ENCODE measurements at places on chromosomes 5 and 9.

DNA sequence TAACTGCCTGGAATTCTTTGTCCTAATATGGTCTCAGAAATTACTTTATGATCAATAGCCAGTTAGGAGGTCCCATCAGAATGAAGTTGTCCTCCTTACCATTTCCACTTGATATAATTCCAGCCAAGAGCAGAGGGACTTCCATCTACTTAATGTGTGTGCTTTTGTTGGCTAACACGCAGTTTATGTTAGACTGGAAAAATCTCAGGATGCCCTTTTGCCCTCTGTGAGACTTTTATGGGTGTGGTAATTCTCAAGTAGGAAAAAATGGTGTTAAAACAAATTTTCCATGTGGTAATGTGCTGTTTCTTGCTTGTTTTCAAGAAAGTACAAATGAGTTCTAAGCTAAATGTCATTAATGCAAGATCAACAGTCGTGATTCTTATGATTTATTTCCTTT, 327.1 kb downstream of the MTRR start:
- no peak for DNase-seq

GRCh38 chr5:79695526-79695925, 5.9 kb downstream of the CMYA5 start:
- DNase-seq, result no peak

- DNase-seq, result no peak
Observed at GRCh38 chr5:107169867-107170266, 500.9 kb downstream of the EFNA5 start.

DNA sequence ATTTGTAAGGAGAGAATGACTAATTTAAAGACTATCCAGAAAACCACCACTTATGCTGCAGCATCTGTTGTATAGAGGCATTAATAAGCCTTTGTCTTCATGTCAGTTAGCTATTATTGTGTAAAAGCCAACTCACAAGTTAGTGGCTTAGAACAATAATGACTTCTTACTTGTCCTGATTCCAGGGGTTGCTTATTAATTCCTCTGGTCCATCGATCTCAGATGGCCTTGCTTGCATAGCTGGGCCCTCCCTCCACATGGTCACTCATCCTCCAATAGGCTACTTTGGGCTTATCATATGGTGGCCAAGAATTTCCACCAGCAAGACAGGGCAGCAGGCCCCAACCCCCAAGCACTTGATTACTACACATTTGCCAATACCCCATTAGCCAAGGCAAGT, 44.5 kb upstream of the STK32A start:
- no peak for DNase-seq

DNA sequence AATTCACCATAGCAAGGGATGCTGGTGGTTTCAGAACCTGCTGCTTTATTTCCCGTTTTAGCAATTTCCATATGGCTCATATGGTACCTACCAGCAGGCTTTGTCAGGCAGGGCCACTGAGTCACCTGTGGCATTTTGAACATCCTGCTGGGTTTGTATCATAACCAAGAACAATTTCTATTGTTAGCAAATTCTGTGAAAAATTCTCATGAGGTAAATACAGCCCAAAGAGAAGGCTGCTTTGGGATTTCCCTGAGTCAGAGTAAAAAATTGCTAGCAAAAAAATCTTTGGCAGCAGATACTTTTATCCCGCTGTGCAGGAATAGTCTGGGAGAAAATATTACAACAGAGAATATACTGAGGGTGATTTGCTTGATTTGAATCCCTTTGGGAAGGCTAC, 52.7 kb downstream of the PRR16 start:
- no peak for DNase-seq

GRCh38 chr5:31987985-31988710, 186.0 kb downstream of the GOLPH3 start:
- no peak for DNase-seq

- DNase-seq, result no peak
Observed at GRCh38 chr9:83066771-83067170, 3.8 kb upstream of the RASEF start.

- DNase-seq, result no peak
Observed at GRCh38 chr5:101292199-101292598, 389.1 kb upstream of the ST8SIA4 start.

GRCh38 chr5:36066001-36066539, 612 bp downstream of the UGT3A2 start:
- no peak for DNase-seq

GRCh38 chr5:96816991-96817390, 9.2 kb upstream of the ERAP1 start:
- DNase-seq, result no peak

GRCh38 chr5:94239266-94239665, 379.1 kb downstream of the KIAA0825 start:
- no peak for DNase-seq

DNA sequence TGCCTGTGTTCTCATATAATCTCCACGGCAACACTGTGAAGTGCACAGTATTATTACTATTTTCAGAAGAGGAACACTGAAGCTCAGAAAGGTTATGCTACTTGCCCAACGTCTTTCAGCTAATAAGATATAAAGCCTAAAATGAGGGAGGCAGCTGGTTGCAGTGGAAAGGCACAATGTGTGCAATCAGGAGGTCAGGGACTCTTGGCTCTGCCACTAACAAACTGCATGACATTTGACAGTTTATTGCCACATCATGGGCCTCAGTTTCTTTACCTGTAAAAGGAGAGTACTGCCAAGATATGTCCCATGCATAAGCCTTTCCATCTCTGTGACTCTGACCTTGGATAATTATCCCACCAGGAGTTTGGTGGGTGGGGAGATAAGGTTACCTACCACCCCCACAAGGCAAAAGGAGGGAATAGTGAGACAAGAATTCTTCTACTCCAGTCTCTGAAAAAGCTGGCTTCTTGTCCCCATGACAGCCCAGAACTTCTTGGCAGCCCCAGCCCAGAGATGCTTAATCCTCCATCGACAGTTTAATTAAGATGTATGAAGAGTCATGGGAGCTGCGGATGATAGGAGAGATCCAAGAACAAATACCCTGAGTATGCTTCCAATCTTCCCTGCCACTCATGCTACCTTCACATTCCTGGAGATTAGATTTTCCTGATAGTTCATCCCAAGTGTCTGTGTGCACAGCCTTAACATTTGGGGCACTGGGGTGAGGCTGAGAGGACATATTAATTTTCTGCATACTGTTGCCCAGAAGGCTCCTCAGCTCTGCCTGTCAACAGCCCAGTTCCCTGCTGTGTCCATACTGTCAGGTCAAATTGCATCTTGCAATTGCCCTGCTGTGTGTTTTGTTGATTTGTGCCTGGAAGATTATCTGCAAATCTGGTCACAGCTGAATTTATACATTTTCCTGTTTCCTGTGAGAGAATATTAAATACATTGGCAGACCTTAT, 271.2 kb downstream of the FAM114A2 start:
- DNase-seq, result no peak

DNA sequence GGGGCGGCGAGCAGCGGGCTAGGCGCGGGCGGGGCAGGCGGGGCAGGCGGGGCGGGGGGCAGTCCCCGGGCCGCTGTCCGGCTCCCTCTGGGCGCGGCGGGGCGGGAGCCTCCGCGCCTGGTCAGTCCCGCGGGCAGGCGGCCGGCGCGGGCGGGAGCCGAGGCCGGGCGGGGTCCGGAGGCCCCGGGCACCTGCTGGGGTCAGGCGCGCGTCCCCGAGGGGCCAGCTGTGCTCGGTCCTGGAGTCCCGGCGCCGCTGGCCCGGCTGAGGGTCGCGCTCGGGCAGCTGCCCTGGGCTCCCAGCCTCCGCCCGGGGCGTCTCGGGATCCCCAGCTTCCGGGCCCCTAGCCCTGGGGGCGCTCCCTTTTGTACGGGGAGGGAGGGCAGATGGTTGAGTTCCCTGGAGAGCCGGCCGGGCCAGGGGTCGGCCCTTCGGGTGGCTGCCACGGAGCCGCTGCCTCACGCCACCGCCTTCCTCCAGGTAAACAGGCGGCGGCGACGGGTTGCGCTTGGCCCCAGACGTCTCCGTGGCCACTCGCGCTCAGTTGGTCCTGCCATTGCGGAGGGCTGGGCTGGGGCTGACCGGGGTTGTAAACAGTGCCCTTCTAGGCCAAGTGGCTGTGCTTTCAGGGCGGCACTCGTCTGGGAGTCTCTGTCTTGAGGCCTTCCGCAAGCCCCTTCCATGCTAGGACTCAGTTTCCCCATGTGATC, 473 bp downstream of the ZBTB34 start:
- no peak for DNase-seq

GRCh38 chr5:148986636-148987035, 76.2 kb downstream of the SH3TC2 start:
- no peak for DNase-seq

GRCh38 chr5:148482697-148483462, 99.1 kb downstream of the FBXO38 start:
- DNase-seq, result peak; percentile 12

GRCh38 chr9:128420060-128420650, 502 bp upstream of the CERCAM start:
- peak; percentile 39 for DNase-seq

DNA sequence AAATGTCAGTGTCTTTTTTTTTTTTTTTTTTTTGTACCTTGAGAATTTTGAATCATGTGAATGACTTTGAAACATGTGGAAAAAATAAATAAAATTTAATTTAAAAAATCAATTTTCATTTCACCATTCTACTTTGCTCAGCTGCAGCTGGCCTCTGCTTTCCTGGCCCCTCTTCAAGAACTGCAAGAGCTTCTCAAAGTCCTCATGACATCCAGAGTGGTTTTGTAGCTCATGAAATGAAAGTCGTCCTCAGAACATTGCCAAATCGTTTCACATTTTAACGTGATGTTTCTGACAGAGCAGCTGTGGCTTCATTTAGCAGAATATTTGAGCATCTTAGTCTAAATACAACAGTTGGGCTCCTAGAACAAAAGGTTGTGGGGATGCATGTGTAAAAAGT, 47.9 kb upstream of the TMEM215 start:
- DNase-seq, result no peak

GRCh38 chr9:86531273-86531970, 177.2 kb upstream of the TUT7 start:
- no peak for DNase-seq

DNA sequence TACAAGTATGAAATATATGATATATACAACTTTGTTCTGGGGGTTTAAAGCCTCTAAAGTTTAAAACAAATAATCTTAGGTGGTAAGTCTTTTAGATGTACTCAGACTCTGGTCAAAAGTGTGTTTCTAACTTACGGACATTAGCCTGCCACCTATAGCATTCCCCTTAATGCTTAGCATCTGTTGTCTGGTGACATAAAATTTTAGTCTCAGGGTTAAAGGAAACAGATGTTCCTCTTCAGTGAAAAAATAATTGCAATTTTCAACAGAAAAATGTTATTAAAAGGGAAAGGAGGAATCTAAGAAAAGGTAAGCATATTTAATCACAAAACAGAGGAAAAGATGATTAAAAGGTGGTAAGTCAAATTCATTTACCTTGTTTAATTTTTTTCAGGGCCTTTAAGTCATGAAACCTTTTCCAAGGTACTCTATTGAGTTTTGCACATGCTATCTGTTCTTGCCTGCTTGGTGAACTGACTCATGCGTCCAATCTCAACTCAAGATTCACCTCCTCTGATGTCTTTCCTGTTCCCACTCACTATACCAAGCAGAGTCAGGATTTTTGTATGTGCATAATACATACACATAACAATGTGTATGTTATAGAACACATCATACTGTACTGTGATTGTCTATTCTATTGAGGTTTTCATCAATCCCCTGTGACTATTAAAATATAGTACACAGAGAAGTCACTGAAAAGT, 7.9 kb downstream of the TMEM167A start:
- no peak for DNase-seq

DNA sequence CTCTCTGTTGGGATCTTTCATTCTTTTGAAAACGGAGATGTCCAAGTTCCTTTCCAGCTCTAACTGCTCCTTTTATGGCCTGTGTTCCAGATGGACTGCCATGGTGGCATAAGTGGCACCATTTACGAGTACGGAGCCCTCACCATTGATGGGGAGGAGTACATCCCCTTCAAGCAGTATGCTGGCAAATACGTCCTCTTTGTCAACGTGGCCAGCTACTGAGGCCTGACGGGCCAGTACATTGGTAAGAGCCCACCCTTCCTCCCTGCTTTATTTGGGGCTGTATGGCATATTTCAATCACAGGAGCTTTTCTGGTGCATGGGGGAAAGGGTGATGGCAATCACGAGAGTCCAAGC, 4.8 kb downstream of the GPX3 start:
- DNase-seq, result no peak

GRCh38 chr5:43038496-43038989, 1.6 kb downstream of the ANXA2R start:
- DNase-seq, result no peak

DNA sequence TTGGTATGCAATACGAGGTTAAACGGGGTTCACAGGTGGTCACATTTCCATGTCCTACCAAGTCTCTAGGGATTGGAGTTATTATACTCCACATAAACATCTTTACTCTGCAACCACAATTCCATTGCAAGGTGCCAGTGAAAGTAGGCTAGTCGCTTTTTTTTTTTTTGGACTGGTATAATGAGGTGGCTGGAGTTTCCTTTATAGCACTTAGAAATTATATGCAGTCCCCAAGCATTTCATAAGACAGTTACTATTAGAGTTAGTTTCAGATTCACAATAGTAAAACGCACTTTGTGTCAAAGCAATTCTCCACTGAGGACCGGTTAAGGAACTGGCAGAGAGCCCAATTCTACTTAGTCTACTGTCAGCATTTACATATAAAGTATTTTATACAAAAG, 1.4 kb downstream of the MEF2C start:
- no peak for DNase-seq

- DNase-seq, result no peak
Observed at GRCh38 chr5:177419046-177419445, 7.4 kb upstream of the GRK6 start.

GRCh38 chr9:78143281-78144007, 92.4 kb upstream of the CEP78 start:
- DNase-seq, result no peak

DNA sequence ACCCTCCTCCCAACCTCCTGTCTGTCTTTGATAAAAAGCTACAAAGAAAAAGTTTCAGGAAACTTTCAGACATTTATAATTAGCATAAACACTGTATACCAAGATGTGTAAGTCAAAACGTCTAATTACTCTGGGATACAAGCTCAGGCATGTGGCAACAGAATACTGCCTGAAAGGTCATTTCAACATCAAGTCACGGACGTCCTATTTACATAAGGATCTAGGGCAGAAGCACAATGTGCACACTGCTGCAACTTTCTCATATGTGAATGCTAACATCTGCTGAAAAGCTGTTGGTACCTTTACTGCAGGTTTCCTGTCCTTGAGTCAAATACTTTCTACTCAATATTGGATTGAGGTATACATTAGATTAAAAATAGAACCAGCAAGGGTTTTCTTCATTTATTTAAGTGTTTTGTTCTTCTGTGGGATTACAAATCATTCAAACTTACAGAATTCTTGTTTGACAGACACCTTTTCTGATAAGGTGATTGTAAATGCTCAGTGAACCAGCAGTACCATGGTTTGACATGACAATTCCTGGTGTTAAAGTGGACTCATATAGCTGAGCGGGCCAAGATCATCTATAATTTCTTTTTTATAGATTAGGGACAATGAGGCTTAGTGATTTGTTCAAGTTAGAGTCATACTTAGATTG, 36.8 kb downstream of the ELL2 start:
- DNase-seq, result no peak

DNA sequence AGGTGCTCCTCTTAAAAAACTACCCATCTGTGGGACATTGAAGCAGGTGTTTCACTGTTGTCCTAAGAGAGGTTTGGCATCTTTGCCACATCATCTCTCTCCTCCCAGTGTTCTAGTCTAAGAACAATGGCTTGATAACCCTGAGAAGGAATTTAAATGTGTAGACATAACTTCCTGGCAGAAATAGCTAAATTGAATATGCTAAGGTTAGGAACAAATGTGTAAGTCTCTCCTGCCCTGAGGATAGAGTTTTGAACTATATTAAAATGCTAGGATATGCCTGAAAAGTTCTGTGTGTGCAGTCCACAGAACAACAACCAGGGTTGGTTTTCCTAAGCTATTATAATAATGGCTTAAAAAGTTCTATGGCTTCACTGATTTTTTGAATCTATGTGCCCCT, 106.6 kb downstream of the LRRC70 start:
- DNase-seq, result no peak

All from stimulated activated CD8-positive, alpha-beta memory T cell treated with anti-CD3 and anti-CD28 coated beads, Interleukin-7, amount 100 ng/mL, for 1 hour (primary cell).